Stimulated activated CD8-positive, alpha-beta memory T cell treated with anti-CD3 and anti-CD28 coated beads, Interleukin-15, amount 100 ng/mL, for 4 hours (primary cell): ENCODE measurements at places on chromosomes 13 and 19.
A peak's percentile ranks its signal among the peaks of the same experiment; 100 is the strongest.

DNA sequence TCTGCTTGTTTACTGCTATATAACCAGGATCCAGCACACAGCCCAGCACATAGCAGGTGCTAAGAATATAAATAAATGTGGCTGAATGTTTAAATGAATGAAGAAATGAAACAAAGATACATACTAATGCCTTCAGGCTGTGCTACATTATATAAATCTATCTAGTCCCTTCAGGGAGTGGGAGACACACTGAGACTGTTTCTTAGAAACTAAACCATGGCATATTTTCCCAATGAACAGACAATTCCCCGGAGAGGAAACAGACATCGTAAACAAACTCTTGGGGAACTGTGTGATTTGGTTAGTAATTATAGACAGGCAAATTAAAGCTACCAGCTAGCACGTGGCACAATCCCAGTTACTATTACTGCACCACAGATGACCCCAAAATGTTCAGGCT, 9.7 kb upstream of the FEM1A start:
- DNase-seq, result no peak

DNA sequence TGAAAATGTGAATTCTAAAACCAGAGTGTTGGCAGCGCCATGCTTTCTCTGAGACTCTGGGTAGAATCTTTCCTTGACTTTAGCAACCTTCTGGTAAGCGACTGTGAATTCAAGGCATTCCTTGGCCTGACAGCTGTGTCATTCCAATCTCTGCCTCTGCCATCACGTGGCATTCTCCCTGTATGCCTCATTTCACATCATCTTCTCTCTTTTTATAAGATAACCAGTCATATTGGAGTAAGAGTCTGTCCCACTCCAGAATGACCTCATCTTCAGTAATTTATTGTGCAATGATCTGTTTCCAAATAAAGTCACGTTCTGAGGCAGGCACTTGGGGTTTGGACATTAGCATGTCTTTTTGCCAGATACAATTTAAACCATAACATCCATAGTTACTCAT, 103.4 kb upstream of the POSTN start:
- no peak for DNase-seq

- DNase-seq, result no peak
Observed at GRCh38 chr13:24307211-24308067, 1.9 kb upstream of the C1QTNF9 start.

GRCh38 chr19:28727480-28728159, 485.3 kb downstream of the UQCRFS1 start:
- DNase-seq, result no peak

DNA sequence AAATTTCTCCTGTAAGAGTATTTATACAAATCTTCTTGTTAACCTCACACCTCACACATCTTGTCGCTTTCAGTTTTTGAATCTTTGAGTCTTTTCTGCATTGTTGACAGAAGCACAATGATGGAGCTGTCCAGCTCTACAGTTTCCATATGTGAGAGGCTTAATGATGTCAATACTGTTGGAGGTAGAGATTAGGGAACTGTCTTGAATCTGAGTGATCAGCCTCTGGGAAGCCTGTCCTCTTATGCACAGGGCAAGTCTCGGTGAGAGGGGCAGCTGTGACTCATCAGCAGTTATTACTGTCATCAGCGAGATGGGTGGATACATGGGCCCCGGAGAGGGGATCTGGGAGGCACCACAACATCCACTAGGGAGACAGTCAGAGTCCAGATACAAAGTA, 4.6 kb upstream of the ITGBL1 start:
- no peak for DNase-seq

DNA sequence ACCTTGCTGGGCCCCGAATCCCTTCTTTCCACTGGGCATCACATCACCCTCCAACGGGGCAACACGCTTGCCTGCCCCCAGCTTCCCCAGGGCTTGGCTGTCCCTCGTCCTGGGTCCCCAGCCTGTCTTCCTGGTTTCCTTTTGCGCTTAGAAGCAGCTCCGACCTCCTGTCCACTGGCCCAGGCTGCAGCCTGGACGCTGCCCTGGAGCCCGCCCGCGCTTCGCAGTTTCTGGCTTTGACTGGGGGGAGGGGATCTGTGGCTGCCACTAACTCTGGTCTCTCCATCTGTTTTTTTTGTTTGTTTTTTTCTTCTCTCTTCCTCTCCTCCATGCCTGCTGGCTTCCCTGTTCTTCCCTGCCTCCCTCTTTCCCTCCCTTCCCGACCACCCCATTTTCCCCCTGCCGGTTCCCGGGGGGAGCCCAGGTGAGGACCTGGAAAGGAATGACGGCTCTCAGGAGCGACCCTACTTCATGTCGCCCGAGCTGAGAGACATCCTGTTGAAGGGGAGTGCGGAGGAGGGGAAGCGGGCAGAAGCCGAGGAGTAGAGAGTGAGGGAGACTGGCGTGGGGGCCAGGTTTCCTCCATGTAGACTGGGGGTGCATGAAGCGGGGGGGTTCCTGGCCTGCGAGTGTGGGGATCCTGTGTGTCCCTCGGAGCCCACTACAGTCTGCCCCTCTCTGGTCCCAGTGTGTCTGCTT, 11.5 kb upstream of the ILF3 start:
- DNase-seq, result no peak

GRCh38 chr13:71320452-71320851, 546.6 kb downstream of the DACH1 start:
- DNase-seq, result no peak

DNA sequence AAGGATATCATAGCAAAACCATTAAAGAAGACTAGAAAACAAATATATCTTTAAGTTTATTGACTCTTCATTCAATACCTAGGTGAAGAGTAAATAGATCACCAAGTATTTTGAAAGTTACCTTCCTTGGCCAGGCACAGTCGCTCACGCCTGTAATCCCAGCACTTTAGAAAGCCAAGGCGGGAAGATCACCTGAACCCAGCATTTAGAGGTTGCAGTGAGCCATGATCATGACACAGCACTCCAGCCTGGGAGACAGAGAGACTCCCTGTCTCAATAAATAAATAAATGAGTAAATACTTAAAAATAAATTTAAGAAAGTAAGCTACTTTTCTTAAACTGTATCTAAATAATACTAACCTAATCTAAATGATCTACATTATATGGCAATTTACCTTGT, 8.9 kb upstream of the WBP4 start:
- no peak for DNase-seq

DNA sequence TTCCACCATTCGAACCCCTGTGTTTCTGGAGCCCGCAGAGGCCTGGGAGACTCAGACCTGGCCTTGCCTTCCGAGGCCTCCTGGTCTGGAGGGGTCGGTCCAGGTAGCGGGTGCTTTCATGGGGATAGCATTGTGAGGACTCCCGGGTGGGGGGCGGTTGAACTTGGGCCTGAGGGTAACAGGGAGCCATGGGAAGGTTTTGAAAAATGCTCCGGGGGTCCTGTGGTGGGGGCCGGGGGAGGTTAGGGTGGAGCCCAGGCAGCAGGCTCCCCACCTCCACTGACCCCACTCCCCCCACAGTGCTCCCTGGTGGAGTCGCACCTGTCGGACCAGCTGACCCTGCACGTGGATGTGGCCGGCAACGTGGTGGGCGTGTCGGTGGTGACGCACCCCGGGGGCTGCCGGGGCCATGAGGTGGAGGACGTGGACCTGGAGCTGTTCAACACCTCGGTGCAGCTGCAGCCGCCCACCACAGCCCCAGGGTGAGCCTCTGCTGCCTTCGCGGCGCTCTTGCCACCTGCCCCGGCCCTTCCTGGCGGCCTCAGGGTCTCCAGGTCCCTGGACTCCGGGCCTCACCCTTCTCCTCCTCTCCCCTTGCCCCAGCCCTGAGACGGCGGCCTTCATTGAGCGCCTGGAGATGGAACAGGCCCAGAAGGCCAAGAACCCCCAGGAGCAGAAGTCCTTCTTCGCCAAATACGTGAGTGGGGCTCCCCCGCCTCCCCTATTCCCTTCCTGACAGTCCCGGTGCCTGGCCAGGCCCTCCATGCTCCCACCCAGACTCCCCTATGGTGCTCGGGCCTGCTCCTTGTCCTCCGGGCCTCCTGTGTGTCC, 3.8 kb upstream of the GARIN5A start:
- DNase-seq, result no peak

DNA sequence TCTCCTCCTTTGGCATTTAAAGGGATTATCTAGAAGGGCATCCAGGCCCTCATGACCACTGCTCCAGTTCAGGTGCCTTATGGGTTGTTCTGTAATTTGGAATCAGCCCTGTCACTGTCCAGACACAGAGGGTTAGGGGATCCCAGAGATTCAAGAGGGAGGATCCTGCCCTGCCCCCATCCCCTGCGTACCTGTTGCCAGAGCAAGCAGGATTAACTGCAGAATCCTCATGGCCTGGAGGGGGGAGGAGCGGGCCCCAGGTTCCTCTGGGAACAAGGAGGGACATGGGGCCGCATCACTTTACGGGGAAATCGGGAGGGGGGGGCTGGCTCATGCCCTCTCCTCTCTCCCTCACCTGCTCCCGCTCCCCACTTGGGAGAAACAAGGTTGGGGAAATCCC, 1.0 kb downstream of the KLK11 start:
- no peak for DNase-seq

DNA sequence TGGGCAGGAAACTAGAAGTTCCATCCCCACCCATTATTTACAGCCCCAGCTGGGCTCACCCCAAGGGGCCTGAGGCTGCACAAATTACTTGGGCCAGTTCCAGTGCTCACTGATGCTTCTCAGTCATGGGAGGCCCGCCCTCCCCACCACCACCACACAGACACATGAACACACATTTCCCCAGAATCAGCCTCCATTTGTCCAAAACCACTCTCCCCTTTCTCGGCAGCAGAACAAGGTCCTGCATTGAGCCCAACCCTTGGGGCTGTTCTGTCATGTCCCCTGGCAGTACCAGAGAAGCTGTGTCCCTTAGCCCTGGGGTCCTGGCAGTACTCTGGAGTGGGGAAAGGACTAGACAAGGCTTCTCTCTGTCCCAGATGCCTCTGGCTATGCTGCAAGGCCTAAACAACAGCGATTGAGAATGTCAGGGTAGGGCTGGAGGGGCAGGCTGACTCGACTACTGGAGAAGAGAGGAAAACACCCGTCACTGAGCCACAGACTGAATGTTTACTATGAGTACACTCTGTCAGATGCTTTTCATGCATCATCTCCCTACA, 21.8 kb downstream of the SAMD4B start:
- no peak for DNase-seq

GRCh38 chr19:5676105-5676771, 4.1 kb downstream of the MICOS13 start:
- DNase-seq, result no peak

- no peak for DNase-seq
Observed at GRCh38 chr19:58557221-58558065, 968 bp downstream of the UBE2M start.

DNA sequence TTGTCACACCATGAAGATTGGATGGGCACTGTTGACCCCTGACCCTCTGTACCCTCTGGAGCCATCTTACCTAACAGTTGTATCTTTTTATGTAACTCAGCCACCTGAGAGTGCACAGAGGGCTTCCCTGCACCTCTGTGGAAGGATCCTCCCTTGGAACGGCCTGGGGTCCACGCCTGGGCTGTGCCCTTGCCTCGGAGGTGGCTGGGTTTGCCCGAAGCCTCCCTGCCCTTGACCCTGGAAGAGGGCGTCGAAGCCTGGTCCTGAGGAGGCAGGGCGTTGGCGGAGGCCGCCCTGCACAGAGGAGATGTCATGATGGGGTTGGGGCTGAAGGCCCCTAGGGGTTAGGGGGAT, 241 bp downstream of the ODAD3 start:
- DNase-seq, result no peak

DNA sequence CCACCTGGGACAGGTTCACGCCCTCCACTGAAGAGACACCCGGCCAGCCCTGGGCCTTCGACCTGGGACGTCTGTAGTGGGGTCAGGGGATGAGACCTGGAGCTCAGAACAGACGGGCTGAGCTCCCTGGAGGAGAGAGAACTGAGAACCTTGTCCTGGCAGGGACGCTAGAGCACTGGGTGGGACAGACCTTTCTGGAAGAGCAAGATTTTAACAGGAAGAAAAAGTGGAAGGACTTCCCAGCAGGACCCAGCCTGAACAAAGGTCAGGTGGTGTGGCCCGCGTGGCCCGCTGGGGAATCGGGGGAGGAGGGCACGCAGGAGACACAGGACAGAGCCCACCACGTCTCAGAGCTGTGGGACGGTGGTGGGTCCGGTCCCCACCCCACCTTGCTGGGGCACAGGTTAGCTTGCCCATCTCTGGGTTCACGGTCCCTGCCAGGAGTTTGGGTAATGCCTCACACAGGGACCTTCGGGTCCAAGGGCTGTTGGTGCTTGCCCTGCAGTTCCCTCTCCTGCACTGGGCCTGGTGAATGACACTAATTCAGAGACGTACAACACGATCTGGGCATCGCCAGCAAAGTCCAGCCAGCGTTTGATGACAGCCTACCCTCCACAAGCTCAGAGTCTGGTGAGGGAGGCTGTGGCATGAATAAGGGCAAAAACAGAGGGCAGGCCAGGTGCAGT, 1.2 kb upstream of the EFNA2 start:
- DNase-seq, result no peak

GRCh38 chr13:110616103-110617101, 1.1 kb downstream of the NAXD start:
- peak; percentile 20 for DNase-seq

DNA sequence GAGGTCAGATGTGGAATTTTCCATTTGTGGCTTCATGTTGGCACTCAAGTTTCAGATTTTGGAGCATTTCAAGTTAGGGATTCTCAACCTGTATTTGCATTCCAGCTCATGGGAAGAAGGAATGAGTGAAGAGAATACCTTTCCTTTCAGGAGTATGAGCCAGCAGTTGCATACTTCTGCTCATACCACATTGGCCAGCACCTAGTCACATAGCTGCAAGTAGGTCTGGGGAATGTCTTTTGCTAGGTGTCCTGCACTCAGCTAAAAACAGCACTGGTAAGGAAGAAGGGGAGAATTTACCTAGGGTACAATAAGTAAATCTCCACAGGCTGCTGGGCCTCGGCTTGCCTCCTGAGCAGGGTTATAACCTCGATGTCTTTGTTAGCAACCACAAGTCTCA, 24.6 kb upstream of the ATP8A2 start:
- no peak for DNase-seq

DNA sequence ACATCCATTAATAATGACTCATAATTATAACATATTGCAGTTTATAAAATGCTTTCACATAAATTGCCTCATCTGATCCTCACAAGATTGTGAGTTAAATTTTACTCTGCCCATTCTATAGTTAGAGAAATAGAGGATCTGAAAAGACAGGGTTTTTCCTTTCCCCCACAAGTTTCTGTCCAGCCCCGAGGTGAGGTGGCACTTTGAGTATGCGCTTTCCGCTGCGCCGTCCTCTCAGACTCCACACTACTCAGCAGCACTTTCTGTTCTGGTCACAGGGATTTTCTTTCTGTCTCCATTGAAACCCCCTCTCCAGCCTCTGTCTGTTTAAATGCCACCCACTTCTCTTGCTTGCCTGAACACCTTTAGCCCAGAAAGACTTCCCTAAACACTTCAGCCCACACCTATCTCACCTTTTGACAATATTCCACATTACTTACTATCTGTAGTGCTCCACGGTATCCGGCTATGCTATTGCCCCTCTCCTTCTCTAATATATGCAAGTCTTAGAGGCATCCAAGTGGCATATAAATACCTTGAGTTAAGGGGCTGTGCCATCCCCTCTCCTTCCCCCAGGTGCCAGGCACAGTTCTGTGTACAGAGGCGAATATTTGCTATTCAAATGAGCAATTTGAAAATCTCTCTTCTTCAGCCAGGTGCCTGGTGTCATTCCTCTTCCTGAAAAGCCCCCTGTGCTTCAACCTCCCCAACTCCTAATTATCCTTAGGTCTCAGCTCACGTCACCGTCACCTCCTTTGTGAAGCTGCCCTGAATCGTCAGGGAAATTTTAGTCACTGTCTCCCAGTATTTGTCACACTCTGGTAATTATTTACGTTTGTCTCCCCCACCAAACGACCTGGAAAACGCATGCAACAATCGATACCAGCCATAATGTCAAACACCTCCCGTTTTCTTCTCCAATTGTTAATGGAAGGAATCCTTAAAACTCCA, 268.7 kb downstream of the NHLRC3 start:
- DNase-seq, result no peak
